ENCODE measurements at places on chromosomes 1 and 21.
A peak's percentile ranks its signal among the peaks of the same experiment; 100 is the strongest.

DNA sequence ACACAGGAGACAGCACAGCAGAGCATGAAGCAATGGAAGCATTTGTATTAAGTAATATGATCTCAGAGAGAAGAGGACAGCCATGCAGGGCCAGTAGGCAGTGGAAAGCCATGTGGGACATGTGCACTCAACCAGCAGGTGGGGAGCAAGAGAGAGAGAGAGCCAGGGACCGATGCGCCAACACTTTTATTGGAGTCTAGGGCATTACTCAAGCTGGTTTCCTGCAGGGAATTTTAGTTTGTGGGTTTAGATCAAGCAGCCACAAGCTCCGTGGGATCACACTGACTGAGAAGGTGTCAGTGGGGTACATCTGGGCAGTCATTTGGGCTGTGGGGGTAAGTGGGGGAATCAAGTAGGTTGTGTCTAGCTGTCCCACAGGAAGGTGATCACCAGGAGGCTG, 137.1 kb downstream of the PCBP3 start:
- DNase-seq, result no peak

DNA sequence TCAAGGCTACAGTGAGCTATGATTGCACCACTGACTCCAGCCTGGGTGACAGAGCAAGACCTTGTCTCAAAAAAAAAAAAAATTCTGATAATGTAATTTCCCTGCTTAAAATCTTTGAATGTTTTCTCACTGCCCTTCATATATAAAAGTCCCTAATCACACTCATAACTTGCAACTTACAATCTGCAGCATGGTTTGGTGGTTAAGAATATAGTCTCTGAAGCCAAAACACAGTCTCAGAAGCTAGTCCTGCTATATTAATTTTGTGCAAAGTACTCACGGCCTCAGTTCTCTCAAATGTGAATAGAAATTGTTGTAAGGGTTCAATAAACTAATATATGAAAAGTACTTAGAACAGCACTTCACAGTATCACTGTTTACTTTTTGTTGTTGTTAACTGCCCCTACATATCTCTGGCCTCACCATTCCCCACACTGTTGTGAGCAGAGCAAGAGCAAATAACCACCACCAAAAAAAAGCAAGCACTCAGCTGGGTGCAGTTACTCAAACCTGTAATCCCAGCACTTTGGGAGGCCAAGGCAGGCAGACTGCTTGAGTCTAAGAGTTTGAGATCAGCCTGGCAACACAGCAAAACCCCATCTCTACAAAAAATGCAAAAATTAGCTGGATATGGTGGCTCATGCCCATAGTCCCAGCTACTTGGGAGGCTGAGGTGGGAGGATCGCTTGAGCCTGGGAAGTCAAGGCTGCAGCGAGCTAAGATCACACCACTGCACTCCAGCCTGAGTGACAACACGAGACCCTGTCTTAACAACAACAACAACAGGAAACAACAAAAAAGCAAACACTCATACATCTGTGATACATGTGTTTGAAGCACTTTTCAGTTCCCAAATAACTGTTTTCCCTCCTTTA, 22.4 kb downstream of the ASH1L start:
- no peak for DNase-seq

DNA sequence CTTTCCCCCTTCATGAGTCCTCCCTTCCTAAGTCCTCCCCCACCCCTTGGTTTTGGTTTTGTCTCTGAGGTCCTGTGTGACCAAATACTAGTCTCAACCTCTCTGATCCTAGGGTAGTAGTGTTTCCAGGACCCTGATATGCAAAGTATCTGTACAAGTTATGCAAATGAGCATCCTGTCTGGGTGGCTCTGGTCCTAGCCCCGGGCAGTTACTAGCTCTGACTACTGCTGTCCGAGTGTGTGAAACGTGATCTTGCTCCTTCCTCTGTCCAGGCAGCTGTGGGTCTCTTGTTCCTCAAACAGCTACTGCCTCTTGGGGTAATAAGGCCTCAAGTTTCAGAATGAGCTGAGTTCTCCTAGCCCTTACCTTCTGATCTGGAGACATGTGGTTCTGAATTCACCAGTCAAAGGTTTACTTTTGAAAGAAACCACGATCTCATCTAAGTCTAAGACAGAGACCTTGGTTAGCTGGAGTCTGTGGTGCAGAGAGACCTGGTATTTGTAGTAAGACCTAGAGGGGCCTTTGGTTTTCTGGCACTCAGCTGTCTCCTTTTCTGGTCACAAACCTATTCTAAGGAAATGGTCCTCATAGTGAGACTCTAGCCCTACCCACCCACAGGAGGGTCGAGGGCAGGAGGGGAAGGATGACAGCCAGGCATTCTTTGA, 31.0 kb upstream of the IL19 start:
- no peak for DNase-seq

DNA sequence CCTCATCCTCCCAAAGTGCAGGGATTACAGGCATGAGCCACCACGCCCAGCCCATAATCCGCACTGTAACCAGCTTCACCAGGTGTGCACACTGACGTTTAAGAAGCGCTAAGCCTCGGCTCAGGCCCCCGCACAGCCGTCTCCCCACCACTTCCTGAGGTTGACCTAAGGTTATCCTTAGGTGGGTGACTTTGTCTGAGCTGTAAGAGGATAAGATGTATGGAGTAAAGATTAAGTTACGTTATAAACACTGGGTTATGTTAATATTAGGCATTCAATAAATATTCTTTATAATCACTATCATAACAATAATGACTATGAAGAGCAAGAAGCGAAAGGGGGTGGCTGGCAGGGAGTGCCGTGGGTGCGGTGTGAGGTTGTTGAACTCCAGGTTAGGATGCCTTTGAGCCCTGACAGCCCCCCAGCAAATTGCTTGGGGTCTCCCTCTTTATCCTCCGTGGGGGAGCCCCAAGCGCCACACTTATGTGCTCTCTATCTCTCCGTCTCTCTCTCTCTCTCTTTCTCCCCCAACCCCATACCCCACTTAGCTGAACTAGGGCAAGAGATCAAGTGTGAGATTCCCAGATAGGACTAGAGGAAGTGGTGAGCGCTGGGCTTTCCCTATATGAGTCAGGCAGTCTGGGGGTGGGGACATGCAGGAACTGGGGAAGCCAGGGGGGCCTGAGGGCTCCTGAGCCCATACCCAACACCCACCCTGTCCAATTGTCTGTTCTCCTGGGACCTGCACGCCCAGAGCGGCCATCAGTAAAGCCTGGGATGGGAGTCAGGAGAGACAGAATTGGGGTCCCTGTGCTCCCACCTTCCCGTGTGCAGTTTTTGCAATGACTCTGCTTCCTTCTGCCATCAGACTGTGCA, 7.6 kb downstream of the EFHD2 start:
- peak; percentile 31 for DNase-seq

DNA sequence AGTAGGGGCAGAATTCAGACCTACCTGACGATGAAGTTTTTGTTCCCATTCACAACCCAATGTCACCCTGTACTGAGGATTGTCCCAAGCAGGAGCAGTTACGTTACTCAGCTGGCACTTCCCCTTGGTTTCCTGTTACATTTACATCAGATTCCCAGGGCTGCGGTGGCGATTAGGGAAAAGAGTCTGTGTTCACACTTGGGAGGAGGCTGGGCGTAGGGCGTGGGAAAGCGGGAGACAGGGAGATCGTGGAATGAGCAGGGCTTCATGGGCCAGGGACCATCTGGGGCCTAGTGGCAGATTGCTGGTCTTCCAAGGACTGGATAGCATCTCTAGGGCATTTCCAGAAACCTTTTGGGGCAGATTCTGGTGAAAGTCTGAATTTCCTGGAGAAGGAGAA, 39.0 kb downstream of the TBX19 start:
- DNase-seq, result no peak

GRCh38 chr1:15799004-15799867, 8.2 kb downstream of the UQCRHL start:
- DNase-seq, result no peak

All from stimulated activated CD4-positive, alpha-beta T cell treated with anti-CD3 and anti-CD28 coated beads, Interleukin-12 subunit alpha, Interleukin-12 subunit beta, amount 100 ng/mL, for 4 hours (primary cell).